ENCODE measurements at places on chromosomes 2 and 18. TPM values are rescaled to one million over a fixed set of nuclear protein-coding genes. Genes with fewer than 3 reads are reported as not detected.

The ASXL3 gene
- total RNA-seq, result not detected

The REEP1 gene
- 0.25 TPM for total RNA-seq

The B3GNT7 gene
- total RNA-seq, result 0.14 TPM

The ABCG5 gene
- not detected for total RNA-seq

DNA sequence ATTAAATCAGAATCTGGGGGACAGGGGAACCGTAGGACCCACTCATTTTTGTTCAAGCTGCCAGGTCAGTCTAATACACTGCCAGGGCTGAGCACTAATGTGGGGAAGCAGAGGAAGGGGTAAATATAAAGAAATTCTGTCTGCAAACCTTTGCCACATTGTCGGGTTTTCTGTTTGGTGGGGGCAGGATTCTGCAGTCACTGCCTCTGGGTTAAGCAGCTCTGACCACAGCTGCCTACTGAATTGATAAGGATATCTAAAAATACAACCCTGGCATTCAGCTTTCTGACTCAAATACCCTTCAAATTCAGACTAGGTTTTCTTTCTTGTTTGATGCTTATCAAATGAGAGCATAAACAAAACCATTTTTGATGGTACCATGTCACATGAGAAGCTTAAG, 6.0 kb downstream of the DNER start:
- H3K36me3 ChIP-seq, result no peaks in the 10 kb centered on the region
- H3K4me3 ChIP-seq, result no peak overlapping the region
- H3K4me1 ChIP-seq, result peaks cover 2% of the 10 kb centered on the region
- no peak overlapping the region for H3K27ac ChIP-seq
- peaks cover 56% of the 10 kb centered on the region for H3K27me3 ChIP-seq

DNA sequence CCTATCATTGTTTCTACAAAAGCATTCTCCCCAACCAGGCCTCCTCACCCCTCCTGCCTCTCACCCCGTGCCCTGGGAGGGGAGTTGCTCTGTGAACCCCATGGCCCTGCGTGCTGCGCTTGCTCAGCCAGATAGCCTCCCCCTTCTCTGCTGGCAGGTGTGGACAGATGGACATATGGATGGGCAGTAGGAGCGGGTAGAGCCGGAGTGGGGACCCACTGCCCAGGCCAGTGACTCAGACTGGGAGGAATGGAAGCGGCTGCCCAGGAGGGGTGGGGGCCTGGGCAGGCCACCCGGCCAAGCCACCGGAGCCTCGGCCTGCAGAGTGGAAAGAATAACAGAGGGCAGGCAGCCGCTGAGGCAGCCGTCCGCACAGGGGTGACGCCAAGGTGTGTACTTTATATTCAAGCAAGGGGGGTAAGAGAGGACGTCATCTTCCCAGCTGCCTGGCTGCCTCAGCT, 8.7 kb downstream of the CYP26B1 start:
- H3K4me1 ChIP-seq, result peaks cover 7% of the 10 kb centered on the region
- no peak for DNase-seq
- no peak overlapping the region for H3K4me3 ChIP-seq
- peaks cover 25% of the 10 kb centered on the region for H3K27me3 ChIP-seq
- no peak overlapping the region for H3K27ac ChIP-seq
- H3K36me3 ChIP-seq, result no peaks in the 10 kb centered on the region

Measured in activated naive CD8-positive, alpha-beta T cell treated with anti-CD3 and anti-CD28 coated beads for 36 hours (primary cell).